Suppressor macrophage treated with lipopolysaccharide for 4 hours (primary cell): ENCODE measurements at places on chromosomes 7 and 10.

- peak; percentile 47 for DNase-seq
These were observed 34.2 kb downstream of the PARD3 start for GRCh38 chr10:34780818-34781380.

DNA sequence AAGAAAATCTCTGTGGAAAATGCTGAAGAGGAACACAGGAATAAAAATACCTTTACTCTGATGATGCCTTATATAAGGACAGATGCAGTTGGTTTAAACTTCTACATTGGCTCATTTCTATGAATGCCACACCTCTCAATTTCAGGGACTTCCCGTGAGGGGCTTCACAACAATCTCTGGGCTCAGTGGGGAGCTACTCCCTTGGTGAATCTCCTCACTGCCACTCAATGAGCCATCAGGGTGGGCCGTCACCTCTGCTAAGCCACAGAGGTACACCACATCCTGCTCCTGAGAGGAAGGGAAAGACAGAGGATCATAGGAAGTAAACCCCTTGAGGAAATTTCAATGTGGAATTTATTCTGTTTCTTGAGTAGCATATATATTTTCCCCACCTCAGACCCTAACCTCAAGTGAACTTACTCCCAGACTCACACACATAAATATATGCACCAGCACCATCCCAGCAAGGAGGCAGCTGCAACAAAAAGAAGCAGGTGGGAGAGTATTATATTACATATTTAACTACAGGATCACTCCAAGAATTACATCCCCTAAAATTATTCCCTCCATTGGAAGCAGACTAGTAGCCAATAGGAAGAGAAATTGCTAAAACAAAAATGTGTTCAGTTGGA lies 63.3 kb upstream of the PRSS1 start:
- DNase-seq, result no peak

DNA sequence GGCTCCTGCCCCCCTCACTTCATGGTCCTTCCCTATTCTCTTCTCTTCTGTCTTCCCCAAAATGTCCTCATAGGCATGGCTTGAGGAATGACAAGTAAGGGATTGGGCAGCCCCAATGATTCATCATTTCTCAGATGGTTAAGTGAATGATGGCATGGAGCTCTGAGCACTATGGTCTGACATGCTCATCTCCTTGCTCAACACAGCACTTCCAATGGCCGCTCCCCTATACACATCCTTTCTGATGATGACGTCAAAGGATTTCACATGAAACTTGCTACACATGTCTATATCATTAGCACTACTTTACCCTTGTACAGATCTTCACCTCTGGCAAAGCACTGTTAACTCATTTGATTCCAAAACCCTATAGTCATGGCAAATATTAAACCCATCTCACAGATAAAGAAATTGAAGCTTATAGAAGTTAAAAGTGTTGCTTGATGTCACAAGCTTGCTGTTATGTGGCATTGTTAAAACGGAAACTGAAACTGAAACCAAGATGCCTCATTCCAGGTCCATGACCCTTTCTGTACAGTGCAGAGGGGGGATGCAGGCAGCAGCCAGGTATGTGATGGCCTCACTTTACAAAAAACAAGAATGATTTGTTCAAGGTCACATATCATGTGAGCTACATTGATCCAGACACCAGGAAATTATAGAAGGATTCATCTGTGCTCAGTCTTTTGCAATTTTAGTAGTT lies 90.0 kb upstream of the PLXNA4 start:
- peak; percentile 89 for DNase-seq

DNA sequence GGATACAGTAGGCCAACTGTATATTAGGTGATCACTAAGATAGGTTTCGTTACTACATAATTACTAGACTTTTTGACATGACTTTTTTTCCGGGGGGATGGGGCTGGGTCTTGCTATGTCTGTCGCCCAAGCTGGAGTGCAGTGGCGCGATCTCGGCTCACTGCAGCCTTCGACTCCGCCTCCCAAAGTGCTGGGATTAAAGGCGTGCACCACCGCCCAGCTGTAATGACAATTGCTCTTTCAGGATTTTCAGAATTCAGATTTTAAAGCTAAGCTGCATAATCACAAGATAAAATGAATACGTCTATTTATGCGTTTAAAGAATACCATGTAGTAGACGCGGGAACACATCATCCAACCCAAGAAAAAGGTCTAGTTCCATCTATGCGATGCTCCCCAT lies 982 bp downstream of the IDI1 start:
- DNase-seq, result no peak
